ENCODE measurements at places on chromosomes 16 and 17.

GRCh38 chr16:70678121-70678897 lies 7.5 kb downstream of the MTSS2 start:
- DNase-seq = no peak

GRCh38 chr17:4019275-4019674 lies 55.0 kb upstream of the ATP2A3 start:
- no peak for DNase-seq

- no peak for DNase-seq
Observed at GRCh38 chr17:38601539-38602351, 4.0 kb downstream of the SRCIN1 start.

DNA sequence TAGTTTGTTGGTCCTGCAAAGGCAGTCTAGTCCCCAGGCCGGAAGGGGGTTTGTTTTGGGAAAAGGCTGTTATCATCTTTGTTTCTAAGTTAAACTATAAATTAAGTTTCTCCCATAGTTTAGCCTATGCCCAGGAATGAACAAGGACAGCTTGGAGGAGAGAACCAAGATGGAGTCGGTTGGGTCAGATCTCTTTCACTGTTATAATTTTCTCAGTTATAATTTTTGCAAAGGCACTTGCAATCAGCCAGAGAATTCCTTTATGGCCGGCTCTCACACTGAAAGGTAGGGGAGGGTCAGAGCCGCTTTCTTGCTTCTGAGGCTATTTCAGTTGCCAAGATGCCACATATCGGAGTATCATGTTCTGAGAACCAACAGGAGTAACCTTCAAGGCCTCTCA lies 59.2 kb upstream of the ATF7IP2 start:
- DNase-seq = no peak

- DNase-seq = no peak
Observed at GRCh38 chr17:8555062-8555461, 75.5 kb downstream of the MYH10 start.

DNA sequence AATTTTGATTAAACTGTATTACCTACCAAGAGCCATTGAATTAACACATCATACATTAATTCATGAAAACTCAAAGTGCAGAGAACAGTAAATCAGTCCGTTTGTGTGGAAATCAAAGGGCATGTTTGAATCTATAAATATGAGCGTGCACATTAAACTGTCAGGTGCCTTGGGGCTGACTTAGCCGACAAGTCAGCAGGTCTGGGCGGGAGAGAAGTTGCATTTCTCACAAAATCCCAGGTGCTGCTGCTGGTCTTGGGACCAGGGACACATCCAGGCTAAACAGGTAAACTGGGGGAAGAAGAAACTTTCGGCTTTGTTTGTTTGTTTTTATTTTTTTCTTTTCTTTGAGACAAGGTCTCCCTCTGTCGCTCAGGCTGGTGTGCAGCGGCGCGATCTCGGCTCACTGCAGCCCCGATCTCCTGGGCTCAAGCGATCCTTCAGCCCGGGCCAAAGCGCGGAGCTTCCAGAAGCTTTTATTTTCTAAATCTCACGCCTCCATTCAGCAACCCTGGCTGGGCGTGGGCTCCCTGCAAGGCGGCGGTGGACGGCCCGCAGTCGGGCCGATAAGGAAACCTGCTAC lies 213.9 kb downstream of the MRTFB start:
- DNase-seq = peak; percentile 87

GRCh38 chr17:28774206-28774605 lies 30.4 kb downstream of the TRAF4 start:
- no peak for DNase-seq

GRCh38 chr17:10067446-10068143 lies 130.8 kb downstream of the GAS7 start:
- no peak for DNase-seq

GRCh38 chr17:7634384-7634783 lies 4.4 kb downstream of the SHBG start:
- peak; percentile 65 for DNase-seq

- peak; percentile 67 for DNase-seq
Observed at GRCh38 chr16:86834451-86835035, 256.2 kb downstream of the FOXL1 start.

DNA sequence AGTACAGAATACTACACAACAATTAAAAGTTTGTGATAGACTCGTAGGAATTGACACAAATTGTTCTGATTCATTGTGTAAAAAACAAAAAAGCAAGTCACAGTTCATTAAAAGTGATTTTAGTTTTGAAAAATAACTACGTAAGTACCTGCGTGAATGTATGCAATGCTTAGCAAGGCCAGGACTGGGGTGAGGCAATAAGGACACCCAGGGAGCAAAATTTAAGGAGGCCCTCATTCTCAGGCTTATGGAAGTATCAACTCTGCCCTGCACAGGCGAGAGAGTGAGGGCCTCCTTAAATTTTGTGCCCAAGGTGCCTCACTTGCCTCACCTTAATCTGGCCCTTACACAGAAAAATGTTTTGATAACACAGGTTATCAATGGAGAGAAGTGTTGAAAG lies 31.4 kb downstream of the NOG start:
- DNase-seq = no peak

DNA sequence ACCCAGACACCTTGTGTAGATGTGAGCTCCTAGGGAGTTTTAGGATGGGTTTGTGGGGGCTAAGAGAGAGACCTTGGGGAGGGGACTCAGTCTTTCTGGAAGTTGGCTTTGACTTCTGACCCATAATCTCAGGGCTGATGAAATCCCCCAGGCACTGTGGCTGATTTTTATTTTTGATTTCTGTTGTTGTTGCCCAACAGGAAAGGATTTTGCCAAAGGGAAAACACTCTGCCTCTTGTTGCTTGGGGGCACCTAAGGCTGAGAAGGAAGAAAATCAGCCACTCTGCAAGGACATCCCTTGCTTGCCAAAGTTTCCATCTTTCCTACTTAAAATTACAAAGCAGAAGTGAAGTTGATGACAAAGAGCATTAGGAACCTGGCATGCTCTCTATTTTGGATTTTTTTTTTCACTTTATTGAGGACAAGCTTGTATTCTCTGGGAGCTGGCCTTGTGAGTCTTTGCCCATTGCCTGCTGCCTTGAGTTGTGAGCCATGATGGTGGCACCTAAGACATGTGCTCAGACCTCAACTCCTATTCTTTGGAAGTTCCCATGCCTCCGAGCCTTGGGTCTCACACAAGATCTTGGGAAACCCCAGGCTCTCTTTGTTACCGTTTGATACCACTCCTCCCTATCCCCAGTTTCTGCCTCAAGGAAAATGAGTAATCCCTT lies 3.2 kb upstream of the C1QTNF1 start:
- DNase-seq = peak; percentile 41

DNA sequence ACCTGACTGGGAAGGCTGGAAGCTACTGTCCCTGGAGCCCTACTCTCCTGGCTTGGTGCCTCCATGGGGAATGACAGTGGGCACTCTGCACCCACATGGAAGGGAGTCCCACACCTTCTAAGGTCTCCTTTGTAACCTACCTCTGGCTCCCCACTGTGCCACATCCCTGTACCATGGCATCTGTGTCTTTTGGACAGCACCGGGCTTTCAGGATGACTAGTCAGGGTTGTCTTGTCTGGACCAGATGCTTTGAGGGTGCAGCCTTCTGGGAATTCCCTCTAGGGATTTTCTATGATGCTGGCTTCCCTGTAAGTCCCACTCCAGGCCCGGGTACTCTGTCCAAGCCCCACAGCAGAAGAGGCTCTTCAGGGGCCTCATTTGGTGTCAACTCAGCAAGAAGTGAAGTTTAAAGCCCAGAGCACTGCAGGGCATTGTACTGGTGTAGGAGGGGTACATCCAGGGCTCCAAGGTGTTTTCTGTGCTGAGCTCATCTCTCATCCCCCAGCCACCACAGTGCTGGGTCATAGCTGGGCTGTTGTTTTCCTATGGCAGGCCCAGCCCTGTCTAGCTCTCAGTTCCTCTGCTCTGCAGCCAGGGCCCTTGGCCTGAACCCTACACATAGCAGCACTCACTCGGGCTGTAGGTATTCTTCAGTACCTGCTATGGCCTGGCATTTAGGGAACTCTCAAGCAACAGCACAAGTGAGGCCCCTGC lies 255.3 kb downstream of the CPPED1 start:
- DNase-seq = no peak

DNA sequence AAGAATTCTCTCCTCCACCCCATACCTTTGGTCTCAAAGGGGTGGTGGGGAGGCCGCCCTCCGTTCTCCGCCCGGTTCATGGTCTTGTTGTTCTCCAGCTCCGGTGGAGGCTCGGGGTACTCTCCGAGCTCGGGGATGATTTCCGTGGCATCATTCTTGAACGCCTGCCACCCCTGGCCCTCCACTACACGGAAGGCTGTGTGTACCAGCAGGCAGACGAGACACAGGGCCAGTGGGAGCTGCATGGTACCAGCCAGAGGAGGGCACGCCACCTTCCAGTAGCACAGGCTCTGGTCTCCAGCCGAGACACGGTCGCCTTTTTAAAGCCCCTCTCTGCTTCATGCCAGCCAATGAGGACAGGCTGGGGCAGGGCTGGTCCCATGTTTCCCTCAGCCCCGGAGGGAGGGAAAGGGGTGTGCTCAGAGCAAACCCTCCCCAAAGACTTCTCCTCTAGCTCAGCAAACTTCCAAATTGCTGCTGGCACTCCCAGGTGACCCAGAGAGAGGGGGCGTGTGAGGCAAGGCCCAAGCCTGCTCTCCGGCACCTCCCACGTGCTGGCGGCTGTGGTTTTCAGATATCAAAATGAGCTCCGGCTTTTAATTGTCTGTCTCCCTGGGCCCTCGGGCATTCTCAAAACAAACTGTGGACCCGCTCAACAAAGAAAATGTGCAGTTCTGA lies at the start of gene SOST:
SOST (minus strand) TSS at position 295 of the 678 bp plus-strand sequence; CDS start at position 245, 50 bp downstream.
- no peak for DNase-seq

- DNase-seq = no peak
Observed at GRCh38 chr17:77279448-77280303, 138.9 kb downstream of the SEC14L1 start.

DNA sequence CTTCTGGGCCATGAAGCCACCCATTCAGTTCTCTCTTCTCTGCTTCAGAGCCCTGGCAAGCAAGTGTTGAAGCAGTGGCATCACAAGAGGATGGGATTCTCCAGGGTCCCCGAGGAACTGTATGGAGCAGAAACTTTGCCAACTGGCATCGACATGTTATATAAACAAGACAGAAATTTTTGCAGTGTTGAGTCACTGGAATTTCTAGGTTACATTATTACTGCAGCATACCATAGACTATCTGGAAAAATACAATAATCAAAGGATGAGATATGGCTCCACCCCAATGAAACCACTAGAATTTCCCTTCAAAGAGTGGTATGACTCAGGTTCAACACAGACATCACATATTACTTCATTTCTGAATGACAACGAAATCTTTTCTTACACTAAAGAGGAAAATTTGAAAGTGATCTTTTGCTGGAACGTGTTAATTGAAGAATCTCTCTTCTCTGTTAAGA lies 343.0 kb upstream of the DYNLRB2 start:
- peak; percentile 86 for DNase-seq

GRCh38 chr17:47741109-47741792 lies 8.2 kb downstream of the TBX21 start:
- no peak for DNase-seq

DNA sequence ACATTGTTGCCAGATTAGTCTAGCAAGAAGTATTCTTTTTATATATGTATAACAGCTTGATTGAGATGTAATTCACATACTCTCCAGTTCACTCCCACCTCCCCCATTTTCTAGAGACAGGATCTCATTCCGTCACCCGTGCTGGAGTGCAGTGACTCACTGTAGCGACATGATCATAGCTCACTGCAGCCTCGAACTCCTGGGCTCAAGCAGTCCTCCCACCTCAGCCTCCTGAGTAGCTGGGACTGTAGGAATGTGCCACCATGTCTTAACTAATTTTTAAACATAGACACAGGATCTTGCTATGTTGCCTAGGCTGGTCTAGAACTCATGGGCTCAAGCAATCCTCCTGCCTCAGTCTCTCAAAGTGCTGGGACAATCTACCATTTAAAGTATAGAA lies 3.3 kb upstream of the RSAD1 start:
- DNase-seq = no peak

DNA sequence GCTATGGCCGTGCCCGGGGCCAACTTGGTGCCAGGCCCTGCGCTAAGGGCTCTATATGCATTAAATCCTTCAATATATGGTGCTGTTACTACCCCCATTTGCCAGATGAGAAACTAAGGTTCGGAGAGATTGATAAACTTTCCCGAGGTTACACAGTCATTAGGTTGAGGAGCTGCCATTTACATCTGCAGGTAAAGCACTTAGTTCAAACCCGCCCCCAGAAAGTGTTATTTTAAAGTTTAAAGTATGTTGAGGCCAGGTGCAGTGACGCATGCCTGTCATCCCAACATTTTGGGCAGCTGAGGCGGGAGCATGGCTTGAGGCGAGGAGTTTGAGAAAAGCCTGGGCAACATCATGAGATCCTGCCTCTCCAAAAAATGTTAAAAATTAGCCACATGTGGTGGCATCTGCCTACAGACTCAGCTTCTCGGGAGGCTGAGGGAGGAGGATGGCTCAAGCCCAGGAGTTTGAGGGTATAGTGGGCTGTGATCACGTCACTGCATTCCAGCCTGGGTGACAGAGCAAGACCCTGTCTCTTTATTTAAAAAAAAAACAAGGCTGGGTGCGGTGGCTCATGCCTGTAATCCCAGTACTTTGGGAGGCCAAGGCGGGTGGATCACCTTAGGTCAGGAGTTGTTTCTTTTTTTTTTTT lies 264.7 kb downstream of the PARN start:
- DNase-seq = no peak

All from foreskin fibroblast (primary cell).